ENCODE measurements at places on chromosomes 16 and 17.

GRCh38 chr16:49588729-49589384 is 215.3 kb downstream of the C16orf78 start:
- no peak for DNase-seq

- no peak for DNase-seq
Observed at GRCh38 chr16:67277294-67277998, 1.9 kb upstream of the PLEKHG4 start.

DNA sequence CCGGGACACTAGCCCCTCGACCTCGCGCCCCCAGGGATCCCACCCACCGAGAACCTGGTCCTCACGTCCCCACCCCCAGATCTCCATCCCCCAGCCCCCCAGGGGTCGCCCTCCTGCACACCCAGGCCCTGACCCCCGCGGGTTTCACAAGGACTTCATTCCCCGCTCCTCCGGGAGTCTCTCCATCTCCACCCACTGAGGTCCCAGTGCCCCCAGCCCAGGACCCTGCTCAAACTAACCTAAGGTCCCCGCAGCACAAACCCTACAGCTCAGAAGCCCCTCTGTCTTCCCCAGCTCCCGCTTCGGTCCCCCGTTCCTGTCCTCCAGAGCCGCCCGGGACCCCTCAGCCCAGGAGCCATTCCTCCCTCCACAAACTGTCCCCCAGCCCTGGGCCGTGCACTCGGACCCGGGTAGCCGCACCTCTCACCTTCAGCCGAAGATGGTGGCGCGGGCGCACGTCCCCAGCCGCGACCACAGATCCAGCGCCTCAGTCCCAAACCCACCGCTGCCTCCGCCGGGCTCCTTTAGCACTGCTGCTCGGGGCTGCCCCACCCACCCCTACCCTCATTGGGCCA is at the start of gene MYH10:
Gene MYH10, minus strand, starts transcription at position 499 of the 575 bp plus-strand sequence. CDS start 7,479 bp downstream, outside the sequence.
- DNase-seq, result no peak

DNA sequence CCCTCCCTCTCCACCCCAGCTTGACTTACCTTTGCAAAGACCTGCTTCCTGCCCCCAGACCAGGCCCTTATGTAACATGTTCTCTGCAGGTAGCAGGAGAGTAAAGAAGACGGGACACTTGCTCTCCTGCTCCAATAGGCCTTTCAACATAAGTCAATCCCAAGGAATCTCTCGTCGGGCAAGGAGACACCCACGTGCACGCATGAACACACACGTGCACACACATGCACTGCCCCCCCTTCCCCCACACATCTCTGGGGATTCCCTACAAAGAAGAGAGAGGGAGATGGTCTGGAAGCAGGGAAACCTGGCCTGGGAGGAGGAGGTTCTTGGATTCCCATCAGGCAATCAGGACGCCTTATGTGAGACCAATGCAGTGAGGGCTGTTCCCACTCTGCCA is 41.4 kb downstream of the ABCC12 start:
- DNase-seq, result no peak

- no peak for DNase-seq
Observed at GRCh38 chr16:4498546-4499195, 22.5 kb downstream of the HMOX2 start.

- DNase-seq, result no peak
Observed at GRCh38 chr16:79082970-79083369, 517.6 kb downstream of the MAF start.

- no peak for DNase-seq
Observed at GRCh38 chr17:42313389-42313772, 25.1 kb downstream of the STAT5A start.

DNA sequence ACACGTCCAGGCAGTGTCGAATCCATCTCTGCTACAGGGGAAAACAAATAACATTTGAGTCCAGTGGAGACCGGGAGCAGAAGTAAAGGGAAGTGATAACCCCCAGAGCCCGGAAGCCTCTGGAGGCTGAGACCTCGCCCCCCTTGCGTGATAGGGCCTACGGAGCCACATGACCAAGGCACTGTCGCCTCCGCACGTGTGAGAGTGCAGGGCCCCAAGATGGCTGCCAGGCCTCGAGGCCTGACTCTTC is 7.2 kb upstream of the CD68 start:
- DNase-seq, result no peak

GRCh38 chr17:79003661-79004411 is 5.7 kb downstream of the CANT1 start:
- DNase-seq, result no peak

DNA sequence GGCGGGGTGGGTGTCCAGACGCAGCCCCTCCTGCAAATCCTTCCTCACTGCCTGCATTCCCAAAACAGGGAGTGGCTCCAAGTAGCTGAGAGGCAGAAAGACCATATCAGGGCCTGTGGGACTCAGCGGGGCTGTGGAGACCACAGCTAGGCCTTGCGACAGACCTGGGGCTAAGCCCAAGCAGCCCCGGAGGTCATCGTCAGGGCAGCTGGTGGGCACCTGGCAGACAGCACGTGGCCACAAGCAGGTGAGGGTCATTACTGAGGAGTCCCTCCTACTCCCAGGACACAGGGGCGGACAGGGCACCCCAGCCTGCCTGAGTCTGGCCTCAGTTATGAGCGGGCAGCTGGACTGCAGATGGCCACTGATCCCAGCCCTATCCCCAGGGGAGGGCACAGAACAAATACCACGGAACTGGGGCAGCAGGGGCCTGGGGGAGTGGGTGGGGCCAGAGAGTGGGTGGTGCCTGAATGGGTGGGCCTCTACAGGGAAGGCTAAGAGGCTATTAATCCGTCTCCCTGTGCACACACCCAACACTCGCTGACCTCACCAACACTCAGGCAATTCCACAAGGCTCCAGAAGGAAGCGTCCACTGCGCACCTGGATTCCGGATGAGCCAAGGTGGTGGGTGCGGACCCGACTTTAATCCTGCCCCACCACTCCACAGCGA is 8.5 kb downstream of the HS3ST6 start:
- DNase-seq, result no peak

DNA sequence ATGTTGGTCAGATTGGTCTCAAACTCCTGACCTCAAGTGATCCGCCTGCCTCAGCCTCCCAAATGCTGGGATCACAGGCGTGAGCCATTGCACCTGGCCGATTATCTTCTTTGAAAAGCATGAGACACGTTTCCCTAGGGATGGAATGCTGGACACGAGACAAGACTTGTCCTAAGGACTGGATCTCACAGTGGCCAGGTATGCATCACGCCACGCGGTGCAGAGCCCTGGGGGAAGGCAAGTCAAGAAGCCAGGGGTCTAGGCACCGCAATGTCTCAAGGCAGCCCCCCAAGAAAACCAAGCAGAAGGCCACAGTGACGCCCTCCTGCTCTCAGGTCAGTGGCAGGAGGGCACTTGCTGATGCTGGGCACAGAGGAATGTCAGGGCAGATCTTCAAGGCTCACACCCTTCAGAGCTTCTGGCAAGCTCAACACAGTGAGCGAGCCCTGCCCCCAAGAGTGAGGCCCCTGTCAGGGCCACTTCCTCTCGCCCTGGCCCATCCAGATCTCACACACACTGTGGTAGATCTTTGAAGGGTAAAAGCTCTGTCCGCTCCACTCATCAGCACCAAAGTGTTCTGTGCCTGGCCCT is 134.7 kb downstream of the ZNF778 start:
- DNase-seq, result no peak

DNA sequence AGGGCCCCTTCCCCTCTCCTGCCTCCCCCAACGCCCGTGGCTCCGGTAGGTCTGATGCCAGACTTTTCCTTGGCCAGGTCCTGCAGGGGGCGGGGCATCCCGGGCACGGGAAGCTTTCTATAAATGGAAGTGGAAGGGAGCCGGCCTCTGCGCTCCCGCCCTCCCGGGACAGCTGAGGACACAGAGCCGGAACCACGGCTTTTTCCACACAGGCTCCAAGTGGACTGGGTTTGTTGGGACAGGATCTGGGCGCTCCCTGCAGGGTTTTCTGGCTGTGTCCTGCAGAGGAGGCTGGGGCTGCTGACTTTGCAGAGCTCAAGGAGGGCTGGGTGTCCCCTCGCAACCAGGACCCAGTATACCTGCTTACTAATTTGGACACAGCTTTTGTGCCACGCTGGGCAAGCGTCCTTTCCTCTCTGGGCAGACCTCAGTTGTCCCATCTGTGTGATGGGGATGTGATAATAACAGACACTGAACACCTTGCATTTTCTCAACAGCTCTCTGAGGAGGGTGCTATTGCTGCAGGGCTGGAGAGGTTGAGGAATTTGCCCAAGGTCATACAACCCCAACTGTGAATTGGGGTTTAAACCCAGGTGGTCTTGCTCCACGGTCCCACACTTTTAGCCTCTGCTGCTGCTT is 1.8 kb downstream of the TNS4 start:
- no peak for DNase-seq

DNA sequence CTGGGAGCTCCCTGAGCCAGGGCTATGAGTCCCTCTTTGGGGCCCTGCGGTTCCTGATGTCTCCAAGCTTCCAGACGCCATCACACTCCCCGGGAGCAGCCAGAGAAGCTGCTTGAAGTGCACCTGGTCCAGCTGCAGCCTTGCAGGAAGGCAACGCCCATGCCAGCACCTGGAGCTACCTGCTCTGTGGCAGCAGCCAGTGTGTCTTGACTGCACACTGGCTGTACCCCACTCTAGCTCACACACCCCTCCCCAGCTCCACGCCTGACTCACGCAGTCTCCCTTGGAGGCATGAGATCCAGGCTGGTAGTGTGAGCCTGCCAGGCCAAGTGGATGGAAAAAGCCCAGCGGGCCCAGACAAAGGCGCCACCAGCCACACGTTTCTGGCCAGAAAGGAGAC is 63.3 kb downstream of the USP32 start:
- DNase-seq, result no peak
